Bronchial epithelial cell (primary cell): ENCODE measurements at places on chromosomes 4 and X. TPM values are rescaled to one million over a fixed set of nuclear protein-coding genes. Genes with fewer than 3 reads are reported as not detected.

DNA sequence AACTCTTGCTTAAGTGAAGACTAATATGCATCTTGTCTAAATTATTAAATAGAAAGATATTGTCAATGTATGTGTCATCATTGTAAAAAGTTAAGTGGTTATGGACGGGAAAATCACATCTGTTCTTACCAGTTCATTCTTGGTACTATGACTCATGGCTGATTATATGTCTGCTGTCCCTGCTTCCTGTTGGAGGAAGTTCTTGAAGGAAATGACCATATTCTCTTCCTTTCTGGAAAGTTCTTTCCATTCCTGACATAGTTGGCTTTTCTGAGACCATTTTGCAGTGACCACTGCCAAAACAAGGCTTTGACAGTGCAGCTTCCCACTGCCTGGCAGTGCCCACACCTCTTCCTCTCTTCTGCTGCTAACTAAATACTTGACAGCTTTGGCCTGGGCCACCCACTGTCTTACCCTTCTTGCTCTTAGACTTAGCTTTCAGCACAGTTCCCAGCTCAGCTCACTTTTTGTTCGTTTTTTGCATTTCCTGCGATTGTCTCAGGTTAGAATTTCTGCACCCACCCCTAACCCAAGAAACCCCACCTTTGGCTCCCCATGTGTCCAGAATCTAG is 13.2 kb upstream of the CLDN24 start:
- peak; percentile 95 for DNase-seq

- no peak for DNase-seq
Measured at GRCh38 chr4:54254915-54255246, 25.8 kb downstream of the PDGFRA start.

TMEM47 gene
- total RNA-seq: 10.0 and 12.4 TPM in 2 replicates

DNA sequence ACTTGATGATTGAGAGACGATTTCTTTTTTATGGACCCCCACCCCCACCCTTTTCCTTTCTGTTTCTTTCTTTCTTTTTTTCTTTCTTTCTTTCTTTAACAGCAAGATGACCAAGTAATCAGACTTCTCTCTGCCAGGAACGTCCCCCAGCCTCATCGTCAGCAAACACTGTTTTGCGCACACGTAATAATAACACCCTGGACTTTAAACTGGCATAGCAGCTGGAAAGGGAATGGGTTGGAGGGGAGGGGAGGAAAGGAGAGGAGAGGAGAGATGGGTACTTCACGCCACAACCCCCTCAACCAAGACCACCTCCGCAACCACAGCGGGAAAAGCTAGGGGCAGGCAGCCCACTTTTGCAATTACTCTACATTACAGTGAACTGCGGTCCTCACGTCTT is 1.1 kb downstream of the GABRA2 start:
- DNase-seq: no peak

DNA sequence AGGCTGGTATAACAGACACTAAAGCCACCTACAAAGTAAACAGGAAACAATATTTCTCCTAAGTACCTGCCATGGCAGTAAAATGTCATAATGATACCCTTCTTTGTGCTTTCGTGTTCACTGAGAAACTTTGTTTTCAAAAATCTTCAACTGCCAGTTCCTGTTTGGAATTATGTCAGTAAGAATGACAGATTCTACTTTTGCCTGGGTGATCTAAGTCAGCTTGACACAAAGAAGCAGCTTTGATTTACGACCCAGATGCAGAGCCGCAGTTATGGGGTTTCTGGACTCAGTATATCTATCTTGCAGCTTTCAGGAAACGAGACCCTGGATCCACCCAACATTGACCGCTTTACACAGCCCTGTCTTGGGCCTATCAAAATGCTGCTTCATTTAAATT is 71.2 kb downstream of the SNX25 start:
- DNase-seq: no peak

GRCh38 chrX:8848441-8848840 is 47.3 kb upstream of the FAM9A start:
- DNase-seq: peak; percentile 29

DNA sequence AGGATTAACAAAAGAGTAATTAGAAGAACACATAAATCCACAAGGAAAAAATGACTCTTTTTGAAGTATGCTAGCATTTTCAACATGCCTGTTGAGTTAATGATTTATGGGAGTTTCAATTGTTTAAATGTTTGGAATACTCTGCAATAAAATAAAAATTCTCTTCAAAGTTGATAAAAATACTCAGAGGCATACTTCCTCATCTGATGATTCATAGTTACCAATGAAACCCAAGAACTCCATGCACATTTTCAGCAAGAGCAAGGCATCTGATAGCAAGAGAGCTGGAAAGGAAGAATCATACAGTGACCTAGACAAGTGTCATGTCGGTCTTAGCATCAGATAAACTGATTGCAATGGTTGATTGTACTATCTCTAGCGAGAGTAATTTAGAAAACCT is 443.7 kb upstream of the ATOH1 start:
- peak; percentile 28 for DNase-seq

COL25A1 gene
- total RNA-seq: under 0.01 TPM in 2 replicates

DNA sequence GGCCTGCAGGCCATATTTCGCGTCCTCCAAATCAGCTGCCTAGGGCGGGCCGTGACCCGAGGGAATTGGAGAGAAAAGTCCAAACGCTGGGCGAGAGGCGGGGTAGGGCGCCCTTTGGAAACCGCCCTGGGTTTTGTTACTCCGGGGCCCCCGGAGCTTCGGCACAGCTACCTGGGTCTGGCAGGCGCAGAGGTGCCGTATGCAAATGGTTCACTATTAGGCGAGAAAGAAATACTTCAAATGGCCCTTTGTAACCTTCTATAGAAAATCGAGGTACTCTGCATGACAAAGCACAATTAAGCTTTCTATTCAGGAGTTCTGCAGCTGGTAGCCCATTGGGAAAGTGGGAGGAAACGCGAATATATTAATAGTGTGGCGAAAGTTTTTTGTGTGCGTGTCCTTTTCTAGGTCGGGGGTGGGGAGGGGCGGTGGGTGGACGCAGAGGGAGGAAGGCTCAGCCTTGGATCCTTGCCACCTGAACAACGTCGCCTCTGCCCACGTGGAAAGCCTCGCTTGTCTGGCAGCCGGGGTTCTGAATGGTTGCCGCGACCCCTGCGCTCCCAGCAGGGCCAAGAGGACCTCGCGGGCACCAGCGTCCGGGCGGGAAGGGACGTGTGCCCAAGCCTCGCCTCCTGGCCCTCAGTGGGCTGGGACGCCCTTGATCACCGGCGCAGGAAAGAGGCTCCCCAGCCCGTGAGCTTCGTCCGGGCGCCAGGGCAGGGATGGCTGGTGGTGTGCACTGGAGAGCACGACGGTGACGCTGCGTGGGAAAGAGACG is 9.5 kb downstream of the GSX2 start:
- no peak for DNase-seq

DNA sequence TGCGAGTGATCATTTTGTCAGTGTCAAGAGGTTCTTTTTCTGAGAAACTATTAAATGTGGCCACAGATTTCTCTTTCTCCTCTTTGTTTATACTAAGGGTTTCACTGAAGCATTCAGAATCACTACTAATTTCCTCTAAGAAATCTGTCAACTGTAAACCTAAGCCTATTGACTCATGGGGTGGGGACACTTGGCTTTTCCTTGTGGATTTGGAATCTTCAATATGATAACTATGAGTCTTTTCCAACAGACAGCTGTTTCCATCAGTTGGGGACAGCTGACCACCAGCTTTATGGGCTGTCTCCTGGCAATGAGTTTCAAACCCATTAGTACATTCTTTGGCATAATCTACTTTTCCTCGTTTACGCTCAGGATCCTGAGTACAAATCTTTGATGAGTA is 13.8 kb downstream of the PGRMC1 start:
- no peak for DNase-seq

GRCh38 chr4:64940698-64941097 is 531.4 kb upstream of the TECRL start:
- peak; percentile 35 for DNase-seq

DNA sequence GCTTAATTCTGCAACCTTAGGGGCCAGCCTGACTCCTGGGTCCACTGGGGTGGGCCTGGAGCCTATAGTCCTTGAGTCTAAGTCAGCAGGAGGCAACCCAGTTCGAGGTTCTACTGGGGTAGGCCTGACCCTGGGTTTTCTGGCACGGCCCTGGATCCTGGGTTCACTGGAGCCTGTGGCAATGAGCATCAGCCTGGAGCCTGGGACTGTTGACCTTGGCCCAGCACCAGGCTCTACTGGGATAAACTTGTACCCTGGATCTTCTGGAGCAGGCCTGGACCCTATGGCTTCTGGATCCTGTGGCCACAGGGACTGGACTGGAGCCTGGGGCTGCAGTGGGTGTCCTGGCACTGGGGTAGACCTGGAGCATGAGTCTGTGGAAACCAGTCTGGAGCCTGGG is 874.3 kb upstream of the INTU start:
- no peak for DNase-seq

GRCh38 chrX:77442728-77443127 is 4.5 kb upstream of the FGF16 start:
- peak; percentile 89 for DNase-seq

GRCh38 chr4:87895964-87896621 is 63.3 kb downstream of the MEPE start:
- peak; percentile 97 for DNase-seq

DNA sequence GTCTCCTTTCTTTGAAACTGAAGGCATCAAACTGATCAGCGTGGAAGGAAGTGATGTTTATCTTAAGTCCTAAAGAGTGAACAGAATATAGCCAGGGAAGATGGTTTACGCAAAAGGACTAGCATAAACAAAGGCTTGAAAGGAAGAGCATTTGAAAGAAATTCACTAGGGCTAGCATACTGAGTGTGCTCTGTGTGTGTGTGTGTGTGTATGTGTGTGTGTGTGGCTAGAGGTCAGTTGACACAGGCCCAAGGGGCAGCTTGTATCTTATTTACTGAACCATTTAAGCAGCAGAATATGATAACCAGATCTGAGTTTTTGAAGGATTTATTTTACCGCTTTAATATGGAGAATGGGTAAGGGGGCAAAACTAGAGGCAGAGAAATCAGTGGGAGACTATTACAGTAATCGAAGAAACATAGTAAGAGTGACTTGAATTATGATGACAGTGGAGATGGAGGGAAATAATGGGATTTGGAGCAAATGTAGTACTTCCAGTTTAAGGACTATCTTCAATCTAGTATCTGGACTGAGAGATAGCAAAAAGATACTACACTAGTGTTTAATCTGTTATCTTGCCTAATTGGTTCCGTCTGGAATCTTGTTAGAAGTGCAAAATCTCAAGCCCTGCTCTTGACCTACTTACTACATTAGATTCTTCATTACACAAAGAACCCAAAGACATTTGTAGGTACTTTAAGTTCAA is 36.9 kb downstream of the CEP44 start:
- no peak for DNase-seq

- DNase-seq: no peak
Measured at GRCh38 chrX:20567108-20567507, 300.4 kb upstream of the RPS6KA3 start.

DNA sequence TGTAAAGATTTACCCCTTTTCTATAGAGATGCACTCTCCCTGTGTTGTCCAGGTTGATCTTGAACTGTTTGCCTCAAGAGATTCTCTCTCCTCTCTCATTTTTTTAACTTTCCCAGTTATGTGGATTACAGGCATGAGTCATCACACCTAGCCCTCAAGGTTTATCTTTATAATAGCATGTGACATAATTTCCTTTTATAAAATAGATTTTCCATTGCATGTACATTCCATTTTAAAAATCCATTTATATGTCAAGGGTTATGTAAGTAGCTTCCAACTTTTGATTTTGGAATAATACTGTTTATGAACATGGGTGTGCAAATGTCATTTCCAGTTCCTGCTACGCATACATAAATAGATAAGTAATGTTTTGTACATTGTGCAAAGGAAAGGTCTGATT is 20.6 kb downstream of the ZNF721 start:
- DNase-seq: peak; percentile 49

GASK1B gene
- total RNA-seq: 1.2 and 2.1 TPM in 2 replicates

HOPX gene
- total RNA-seq: 30.8 and 194 TPM in 2 replicates

DNA sequence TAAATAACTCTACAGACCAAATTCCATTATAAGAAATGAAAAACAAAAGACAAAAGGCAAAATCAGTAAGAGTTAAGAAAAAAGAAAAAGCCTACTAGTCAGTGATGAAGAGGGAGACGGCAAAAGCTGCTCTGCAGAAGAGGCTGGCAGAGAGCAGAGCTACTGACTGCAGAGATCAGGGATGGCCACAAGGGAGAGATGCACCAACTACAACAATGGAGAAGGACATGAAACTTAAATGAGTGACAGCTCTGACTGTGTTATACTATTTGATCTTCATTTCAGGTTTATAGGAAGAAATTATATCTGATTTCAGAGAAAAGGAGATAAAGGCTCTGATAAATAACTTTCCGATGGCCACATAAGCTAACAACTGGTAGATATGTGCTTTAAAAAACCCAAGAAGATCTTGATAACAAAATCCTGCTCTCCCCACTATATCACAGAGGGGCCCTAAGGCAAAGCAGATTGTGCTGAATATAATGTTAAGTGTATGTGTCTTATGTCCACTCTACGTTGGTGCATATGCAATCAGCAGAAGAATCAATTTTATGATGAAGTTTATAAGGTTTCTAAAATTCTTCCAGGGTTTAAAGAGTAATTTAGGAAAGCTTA is 58.4 kb upstream of the COX18 start:
- DNase-seq: peak; percentile 12

DNA sequence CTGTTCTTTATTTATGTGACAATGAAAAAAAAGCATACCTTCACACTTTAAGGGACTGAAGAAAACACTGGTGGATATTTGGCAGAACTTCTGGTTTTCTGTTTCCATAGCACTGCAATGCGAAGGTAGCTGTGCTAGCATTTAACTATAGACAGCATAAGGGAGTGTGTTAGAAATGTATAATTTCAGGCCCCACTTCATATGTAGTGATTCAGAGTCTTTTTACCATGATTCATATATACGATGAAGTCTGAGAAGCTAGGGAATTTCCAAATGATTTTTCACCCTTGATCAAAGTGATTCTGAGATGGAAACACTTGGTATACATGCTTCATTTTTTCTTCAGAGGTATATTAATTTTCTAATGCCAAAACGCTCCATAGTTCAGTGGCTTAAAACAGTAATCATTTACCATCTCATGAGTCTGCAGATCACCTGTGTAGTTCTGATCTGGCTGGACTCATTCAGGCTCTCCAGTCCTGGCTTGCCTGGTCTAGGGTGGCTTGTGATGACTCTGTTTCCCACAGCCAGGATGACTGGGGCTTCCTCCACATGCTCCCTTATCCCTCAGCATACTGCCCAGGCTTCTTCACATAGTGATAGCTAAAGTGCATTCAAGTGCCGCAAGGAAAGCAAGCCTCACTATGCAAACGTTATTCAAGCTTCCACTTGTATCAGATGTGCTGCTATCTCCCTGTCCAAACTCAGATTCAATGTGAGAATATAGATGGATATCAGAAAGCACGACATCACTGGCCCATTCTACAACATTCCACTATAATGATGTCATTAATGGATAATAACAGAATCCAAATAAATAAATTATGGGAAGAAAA is 790.1 kb downstream of the TECRL start:
- DNase-seq: peak; percentile 2
